ENCODE measurements at places on chromosomes 5 and 9.
A peak's percentile ranks its signal among the peaks of the same experiment; 100 is the strongest.

DNA sequence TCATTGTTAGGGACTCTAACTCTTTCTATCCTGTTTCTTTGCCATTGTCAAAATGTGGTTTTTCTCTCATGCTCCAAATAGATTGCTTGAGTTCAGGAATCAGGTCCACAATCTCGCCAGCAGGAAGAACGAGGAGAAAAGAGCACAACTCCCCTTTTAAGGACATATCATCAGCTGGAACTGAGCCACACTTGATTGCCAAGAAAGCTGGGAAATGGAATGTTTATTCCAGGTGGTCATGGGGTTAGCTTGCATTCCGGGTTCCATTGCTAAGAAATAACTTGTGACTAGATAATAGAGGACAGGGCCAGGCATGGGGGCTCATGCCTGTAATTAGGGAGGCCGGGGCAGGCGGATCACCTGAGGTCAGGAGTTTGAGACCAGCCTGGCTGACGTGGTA, 32.4 kb upstream of the C9orf57 start:
- no peak for DNase-seq

DNA sequence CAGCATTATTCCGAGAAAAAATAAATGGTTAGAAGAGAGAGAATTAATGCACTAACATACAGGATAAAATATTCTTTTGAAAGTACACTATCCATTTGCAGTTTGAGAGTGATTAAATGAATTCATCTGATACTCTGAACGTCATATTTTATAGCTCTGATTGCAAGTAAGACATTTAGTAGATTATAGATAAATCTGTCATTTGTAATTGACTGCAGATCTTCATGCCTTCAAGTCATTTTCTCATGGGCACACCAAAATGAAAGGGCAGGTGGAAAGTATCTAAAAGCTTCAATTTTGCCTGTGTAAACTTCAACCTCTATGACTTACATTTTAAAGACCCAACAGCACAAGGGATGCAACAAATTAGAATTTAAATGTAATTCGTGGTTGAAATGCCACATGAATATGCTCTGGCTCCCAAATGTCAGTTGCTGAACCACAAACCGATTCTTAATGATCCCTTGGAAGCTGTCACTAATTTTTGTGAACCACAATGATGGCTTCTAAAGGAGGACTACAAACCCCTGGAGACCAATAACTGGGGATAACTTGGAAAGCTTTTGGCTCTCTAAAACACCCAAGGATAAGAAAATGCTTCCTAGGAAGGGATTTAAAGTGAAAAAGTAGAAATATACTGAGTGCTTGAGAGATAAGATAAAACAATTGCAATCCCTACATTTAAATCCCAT, 3.9 kb downstream of the TYRP1 start:
- DNase-seq: no peak

DNA sequence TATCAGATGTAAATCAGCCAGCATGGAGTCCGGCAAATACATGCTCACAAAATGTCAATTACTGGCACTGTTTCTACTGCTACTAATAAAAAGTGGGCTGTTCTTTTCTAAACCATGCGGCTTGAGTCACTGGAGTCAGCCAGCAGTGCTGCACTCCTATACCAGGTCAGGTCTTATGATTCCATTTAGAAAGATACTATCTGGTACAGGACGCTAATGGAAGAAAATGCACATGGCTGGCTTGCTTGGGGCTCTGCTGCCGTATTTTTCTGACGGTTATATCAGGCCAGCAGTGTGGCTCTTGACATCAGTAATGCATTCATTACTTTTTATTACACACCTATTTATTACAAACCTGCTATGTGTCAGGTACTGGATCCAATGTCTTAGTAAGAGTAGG, 74.3 kb downstream of the NDFIP1 start:
- DNase-seq: no peak

DNA sequence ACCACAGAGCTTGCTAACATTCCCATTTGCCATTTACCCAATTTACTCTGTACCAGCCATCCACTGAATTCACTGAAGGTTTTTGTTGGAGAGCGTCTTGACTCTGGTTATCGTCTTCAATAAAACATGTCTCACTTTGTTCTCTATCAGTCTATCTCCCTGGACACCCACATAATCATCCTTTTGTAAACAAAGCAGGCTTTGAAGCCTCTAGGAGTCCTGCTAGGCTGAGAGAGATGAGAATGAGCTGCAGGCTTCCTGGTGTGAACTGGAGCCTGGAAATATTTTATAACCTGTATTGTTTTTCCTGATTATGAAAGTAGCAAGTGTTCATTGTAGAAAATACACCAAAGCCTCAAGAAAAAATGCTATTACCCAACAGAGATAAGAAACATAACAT, 140.6 kb upstream of the ZNF366 start:
- DNase-seq: no peak

DNA sequence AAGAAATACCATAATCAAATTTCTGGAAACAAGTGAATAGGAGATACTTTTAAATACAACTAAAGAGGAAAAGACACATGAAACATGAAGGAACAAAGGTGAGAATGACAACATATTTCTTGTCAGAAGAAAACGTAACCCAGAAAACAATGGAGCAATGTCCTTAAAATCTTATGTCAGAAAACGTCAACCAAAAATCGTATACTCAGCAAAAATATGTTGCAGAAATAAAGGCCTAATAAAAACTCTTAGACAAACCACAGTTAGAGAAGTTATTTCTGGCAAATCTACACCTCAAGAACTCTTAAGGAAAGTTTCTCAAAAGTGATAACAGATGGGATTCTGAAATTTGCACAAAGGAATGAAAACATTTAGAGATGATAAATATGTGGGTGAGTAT, 66.3 kb upstream of the FBXL7 start:
- DNase-seq: no peak

DNA sequence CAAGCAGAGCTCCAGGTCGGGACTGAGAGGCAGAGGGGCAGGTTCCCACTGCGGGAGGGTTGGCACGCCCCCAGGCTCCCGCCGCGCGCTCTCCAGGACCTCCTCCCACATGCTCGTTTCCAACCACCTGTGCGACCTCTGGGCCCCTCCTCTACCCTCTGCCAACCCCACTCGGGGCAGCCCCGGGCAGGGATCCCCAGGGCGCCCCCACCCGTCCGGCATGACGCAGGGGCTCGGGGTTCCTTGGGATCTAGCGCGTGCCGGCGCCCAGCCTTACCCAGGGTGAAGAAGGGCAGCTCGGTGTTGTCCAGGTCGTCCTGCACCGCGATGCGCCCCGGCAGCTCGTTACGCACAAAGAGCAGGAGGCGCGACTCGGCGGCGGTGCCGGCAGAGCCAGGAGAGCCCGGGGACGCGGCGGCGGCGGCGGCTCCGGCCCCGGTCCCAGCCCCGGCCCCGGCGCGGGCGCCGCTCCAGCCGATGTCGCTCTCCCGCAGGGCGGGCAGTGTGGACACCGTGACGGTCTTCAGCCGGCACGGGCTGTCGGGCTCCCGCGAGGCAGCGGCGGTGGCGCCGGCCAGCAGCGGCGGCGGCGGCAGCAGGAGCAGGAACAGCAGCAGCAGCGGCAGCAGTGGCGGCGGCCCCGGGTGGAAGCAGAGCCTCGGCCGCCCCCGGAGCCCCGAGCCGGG, 494 bp downstream of the ASTN2 start:
- DNase-seq: no peak

DNA sequence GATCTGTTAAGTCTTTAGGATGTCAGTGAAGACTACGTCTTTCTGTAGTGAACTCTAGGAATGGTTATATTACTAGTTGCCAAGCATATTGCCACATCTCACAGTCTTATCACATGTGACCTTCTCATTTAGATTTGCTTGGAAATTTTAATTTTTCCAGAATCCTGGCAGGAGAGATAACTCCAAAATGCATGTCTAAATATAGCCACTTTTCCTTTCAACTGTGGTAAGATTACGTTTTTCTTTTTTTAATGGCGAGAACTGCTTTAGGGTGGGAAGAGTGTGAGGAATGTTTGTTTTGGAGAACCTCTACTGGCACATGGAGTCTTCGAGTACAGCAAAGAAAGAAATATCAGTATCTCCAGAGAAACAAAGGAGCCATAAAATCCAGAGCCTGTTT, 91.7 kb upstream of the ADAMTSL1 start:
- DNase-seq: no peak

GRCh38 chr5:14209222-14209822, 66.2 kb downstream of the TRIO start:
- no peak for DNase-seq

DNA sequence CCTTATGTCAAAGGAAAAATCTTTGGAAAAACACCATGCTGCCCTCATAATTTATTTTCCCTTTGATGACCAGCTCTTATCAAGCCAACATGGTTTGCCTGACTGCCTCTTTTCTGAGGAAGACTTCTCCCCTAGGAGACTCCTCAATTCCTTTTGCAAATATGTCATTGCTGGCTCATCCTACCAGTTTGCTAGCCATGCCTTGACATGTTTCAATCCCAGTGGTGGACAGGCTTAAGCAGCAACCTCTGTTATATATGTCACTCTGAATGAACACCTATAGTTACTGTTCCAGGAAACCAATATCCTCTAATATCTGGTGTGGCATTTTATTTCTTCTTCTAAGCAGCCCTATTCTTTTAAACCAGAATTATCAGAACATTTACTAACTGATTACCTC, 615.8 kb downstream of the HTR1A start:
- no peak for DNase-seq

DNA sequence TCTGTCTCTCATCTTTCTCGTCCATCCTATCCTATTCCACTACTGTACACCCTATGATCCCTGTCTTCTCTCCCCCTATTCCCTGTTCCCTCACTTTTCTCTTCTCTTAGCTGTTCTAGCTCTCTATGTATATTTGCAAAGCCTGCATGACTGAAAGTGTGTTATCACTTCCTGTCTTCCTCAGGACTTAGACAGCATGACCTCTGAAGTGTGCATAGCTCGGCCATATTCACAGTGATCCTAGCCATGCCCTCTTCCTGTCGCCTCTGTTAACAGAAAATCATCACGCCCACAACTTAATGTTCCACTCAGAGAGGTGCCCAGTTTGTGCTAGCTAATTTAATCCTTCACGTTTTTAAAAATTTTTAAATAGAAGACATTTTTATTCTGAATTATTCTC, 35.8 kb upstream of the CDH6 start:
- DNase-seq: no peak

DNA sequence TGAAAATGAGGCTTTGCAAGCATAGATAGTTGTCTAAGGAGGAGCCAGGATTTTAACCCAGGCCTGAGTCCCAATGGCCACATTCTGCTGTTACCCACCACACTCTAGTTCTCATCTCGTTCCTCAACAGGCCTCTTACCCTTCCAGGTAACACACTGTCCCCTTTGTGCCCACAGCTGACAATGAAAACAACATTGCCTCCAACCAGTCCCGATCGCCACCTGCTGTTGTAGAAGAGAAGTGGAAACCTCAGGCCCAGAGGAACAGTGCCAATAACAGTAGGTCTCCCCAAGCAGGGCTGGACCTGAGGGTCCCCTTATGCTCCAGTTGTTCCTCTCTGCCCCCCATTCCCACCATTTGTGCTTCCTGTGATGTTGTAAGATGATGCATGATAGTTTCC, 30.4 kb downstream of the AMBP start:
- DNase-seq: peak; percentile 26

DNA sequence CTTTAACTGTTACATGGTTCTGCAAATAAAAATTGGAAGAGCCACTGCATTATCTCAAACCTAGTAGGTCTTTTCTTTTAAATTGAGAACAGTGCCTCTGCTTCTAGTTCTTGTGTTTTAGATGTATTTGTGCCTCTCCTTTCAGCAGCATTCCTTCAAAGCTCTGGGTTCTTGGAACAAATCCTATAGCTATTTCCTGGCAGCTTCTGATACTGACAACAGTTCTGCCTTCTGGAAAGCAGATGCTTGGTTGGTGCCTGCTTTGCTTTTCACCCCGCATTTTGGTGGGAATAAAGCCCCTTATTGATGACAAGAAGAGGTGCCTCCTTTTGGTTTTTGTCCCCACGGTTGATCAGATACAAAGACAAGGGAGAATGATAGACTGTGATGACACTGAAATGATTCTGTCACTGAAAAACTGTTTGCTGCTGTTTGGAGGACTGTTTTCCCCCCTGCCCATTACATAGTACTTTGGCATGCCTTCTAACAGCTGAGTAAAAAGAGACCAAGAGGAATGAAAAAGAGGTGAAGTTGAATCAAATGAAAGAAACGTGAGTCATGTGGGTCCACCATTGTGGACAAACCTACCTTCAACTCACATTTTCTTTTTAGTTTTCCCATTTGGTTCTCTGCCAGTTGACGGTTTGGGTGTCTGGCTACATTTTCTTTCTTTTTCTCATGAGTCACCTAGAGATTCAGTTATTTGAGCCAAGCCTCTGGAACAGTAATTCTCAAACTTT, 5.6 kb downstream of the PTCD2 start:
- no peak for DNase-seq

GRCh38 chr5:154478224-154478565, at the start of gene HAND1:
Gene HAND1, minus strand, starts transcription at chr5:154478227. Its CDS starts 219 bp downstream, at chr5:154478008.
- DNase-seq: no peak

DNA sequence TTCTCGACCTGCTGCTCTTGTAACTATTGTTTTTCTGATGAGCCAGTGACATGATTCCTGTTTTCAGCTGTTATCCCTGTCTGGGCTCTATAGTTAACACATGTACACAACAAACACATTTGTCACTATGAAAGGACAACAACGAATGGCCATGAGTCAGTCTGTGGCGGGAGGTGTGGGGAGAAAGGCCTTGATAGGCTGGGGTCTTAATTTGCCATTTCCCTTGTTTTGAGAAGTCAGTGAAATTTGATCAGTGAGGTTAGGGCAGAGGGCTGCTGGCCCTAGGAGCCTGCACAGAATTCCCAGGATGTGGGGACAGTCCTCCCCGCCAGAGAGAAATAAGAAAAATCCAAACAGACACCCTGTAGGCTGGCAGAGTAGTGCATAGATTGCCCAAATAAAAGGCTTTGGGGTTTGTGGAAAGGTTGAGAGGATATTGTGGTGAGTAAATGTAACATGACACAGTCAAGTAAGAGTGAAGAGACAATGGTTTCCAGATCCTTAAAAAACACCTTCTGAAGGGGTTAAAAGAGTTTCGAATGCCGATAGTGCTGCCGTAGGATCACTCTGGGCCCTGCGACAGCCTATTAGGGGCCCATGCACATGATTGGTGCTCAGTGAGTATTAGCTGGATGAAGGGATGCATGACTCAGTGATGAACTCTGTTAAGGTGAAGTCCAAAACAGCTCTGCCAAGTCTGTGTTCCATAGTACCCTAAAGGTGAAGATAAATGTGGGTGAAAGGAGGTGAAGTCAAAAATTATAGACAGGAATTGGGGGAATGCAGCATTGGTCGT, 110.9 kb upstream of the PRRC1 start:
- DNase-seq: no peak

All from activated CD8-positive, alpha-beta memory T cell treated with anti-CD3 and anti-CD28 coated beads, Interleukin-2, amount 50 U/mL, for 48 hours (primary cell).